RPMI8226 (cell line): ENCODE measurements at places on chromosomes 2 and 18.

DNA sequence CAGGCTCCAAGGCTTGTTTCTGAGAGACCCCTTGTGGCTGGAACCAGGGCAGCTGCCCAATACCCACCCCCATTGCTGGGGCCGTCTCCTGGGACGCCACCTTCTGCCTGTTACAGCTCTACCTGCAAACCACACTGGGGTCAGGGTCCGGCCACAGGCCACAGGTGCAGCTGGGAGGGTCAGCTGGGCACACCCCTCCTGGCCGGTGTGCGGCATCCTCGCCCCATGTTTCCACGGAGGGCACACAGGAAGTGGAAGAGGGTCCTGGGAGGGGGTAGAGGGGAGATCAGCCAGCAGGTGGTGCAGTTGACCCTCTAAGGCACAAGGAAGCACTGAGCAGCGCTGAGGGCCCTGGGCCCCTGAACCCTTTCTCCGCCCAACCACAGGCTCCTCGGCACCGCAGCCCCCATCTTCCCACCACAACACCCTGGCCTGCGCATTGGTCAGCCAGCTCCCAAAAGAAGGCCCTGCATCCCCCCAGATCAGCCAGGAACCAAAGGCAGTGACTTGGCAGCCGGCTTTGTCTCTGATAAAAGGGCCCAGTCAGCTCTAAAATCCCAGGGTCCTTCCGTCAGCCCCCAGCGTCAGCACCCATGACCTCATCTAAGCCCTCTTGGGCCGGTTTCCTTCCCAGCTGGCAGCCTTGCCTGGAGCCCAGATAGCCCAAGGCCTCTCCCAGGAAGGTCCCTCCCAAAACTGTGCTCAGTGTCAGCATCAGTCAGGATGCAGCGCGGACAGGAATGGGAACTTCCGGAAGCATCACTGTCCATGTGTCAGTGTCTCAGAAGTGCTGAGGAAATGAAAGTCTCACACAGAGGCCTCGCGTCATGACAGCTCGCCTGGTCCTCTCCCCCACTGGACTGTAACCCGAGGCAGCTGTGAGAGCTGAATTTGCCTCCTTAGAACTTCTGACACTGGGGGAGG lies 1.7 kb downstream of the ERFE start:
- DNase-seq, result no peak

DNA sequence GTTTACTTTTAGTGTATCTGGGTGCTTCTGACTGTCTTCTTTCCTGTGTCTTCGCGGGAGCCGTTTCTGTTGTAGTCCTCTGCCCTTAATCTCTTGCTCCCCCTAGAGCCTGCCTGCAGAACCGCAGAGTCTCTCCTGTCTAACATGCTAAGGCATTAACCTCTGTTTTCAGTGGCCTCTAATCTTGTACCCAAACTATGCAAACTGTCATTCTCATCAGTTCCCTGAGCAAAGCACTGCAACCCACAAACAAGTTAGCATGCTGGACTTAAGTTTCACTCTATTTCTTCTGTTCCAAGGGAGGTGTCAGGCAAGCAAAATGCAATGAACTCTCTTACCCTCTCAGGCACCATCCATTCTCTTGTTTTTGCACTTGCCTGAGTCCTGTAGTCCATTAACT lies 138.4 kb downstream of the OTX1 start:
- peak; percentile 43 for DNase-seq

GRCh38 chr2:85134255-85134895 lies 1.2 kb downstream of the TCF7L1 start:
- no peak for DNase-seq

DNA sequence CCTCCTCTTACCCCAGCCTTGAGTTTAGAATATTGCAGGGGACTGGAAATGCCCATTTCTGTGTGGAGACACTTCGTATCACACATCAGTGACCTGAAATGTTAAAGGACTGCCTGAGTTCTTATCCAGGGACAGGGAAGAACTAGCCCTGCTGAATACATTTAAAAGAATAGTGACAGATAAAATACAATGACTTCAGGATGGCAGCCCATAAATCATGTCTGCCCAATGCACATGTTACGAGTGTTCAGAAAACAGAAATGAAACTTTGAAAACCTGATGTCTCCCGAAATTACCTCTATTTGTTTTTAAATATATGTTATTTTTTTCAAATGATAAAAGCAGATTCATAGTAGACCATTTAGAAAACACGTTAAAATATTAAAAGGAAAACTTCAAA lies 22.3 kb upstream of the RAB12 start:
- no peak for DNase-seq

DNA sequence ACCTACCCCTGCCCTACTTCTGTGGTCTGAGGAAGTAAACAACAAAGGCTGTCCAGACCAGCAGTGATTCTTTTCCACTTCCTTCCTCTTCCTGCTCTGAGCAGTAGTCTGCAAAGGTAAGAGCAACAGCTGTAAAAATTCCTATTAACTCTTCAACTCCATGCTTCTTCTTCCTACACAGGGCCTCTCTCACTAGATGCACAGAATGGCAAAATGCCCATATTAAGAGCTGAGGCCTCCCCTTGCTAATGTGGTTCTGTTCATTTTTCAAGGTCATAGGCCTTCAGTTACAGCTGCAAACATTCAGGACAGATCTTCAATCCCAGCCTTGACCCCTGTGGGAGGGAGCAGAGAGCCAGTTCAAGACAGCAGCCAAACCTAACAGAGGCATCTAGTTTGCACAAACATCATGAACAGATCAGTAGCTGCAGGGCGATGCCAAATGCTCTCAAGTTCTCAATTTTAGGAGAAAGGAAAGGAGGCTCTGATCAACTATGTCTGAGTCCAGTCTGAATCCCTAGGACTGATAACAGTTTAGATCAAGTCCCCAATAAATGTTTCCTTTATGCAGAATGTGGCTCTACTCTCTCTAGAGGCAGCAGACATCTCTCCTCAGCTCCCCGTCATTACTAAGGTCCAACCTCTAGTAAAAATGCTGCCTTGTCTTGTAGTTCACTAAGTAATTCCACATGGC lies 20.9 kb downstream of the SLC40A1 start:
- DNase-seq, result no peak

- DNase-seq, result no peak
Observed at GRCh38 chr2:68234405-68234804, 17.9 kb downstream of the PPP3R1 start.

GRCh38 chr2:172350839-172351479 lies 76.4 kb upstream of the ITGA6 start:
- DNase-seq, result no peak

GRCh38 chr18:54671291-54671881 lies 80.3 kb downstream of the DYNAP start:
- peak; percentile 56 for DNase-seq

GRCh38 chr18:74840492-74841167 lies 243.0 kb downstream of the ZNF407 start:
- no peak for DNase-seq

GRCh38 chr2:170017860-170018532 lies 160.0 kb upstream of the MYO3B start:
- DNase-seq, result no peak

GRCh38 chr2:70793450-70793849 lies 3.0 kb upstream of the FIGLA start:
- no peak for DNase-seq

GRCh38 chr2:73532381-73532780 lies 109.8 kb downstream of the NAT8 start:
- DNase-seq, result no peak
